ENCODE measurements at places on chromosomes 5 and 9.

DNA sequence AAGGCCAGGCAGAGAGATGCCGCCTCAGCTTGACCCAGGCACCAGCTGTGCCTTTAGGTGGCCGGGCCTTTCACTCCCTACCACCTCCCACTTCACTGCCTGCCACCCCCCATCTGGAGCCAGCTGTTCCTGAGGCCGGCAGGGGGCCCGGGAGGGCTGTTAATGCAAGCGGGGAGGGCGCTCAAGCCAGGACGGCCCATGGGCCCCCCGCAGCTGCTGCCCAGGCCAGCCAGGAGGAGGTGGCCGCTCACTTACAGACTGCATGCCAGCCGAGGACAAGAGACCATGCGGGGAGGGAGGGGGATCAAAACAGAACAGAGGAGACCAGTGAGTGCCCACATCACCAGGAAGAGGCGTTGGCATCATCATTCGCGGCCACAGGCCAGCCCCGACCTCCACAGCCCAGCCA, 4.5 kb downstream of the ABCA2 start:
- DNase-seq, result no peak

DNA sequence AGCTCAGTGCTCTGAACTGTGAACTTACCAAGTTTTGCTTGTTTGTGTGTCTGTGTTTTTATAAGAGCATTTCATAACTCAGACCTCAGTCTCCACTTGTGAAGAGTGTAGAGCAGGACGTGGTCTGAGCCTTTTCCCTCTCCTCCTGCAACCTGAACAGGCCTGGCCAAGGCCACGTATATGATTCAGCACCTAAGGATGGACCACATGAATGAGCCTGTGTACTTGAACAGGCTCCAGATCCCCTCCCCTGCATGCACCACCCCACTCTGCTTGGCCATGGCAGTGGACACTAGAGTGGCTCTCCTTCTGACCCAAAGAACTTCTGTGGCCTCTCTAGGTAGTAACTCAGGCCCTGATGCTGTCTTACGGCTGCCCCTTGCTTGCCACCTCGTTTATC, 125.9 kb upstream of the FSTL4 start:
- no peak for DNase-seq

- no peak for DNase-seq
Measured at GRCh38 chr9:91382298-91382697, 20.6 kb upstream of the AUH start.

DNA sequence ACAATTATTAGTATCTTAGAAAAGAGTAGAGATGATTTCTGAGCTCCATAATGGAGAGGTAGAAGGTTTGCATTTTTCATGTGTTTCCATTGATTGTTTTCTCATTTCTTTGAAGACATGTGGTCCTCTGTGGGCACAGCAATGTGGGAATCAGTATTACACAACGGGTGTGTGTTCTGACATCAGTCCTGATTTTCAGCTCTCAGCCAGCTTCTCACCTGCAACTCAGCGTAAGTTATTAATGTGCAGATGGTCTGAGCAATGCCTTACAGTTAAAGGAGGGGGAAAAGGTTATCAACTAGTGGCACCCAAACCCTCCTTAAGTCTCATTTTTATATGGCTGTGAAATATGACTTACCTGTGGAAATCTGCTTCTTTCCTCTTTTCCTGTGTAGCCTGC, 59.1 kb downstream of the ITGA2 start:
- no peak for DNase-seq

- DNase-seq, result no peak
Measured at GRCh38 chr5:163790497-163790896, 285.1 kb downstream of the MAT2B start.

DNA sequence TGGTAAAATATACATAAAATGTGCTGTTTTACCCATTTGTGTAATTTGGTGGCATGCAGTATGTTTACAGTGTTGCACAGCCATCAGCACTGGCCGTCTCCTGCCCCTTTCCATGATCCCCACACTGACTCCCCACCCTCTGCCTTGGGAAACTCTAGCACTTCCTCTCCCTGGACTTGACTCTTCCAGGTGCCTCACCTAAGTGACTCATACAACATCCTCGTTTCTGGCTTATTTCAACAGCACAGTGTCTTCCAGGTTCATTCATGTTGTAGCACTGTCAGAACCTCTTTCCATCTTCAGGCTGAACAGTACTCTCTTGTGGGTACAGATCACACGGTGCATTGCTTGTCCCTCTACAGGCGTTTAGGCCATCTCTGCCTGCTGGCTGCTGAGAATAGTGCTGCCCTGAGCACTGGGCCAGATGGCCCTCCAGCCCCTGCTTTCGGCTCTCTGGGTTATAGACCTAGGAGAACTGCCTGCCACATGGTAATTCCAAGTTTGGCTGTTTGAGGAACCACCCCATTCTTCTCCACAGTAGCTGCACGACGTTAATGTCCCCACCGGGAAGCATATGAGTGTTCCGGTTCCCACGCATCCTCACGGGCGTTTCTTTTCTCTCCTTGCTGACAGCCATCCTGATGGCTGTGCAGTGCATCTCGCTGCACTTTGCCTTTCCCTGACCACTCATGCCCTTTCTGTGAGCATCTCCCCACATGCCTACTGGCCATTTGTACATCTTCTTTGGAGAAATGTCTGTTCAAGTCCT, 211.8 kb downstream of the FANCC start:
- DNase-seq, result no peak

DNA sequence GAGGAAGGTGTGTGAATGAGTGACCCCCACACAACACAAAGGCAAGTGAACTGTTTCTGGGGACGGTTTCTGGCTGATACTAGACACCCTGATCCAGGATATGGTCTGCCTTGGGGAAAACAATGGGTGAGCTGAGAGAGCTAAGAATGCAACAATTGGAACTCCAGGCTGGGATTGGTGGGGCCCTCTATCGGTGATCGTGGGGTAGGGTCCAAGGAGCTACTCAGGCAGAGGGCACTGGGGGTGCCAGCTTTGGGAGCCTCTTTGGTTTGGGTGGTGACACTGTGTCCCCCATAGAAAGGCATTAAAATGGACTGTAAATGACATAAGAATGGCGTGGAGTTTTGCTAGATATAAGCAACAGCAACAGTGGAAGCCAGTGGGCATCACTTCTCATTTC, 439.1 kb downstream of the DMAC1 start:
- DNase-seq, result no peak

- DNase-seq, result no peak
Measured at GRCh38 chr9:106420511-106420944, 442.4 kb upstream of the ZNF462 start.

- DNase-seq, result no peak
Measured at GRCh38 chr9:22817181-22817580, 370.6 kb downstream of the DMRTA1 start.

DNA sequence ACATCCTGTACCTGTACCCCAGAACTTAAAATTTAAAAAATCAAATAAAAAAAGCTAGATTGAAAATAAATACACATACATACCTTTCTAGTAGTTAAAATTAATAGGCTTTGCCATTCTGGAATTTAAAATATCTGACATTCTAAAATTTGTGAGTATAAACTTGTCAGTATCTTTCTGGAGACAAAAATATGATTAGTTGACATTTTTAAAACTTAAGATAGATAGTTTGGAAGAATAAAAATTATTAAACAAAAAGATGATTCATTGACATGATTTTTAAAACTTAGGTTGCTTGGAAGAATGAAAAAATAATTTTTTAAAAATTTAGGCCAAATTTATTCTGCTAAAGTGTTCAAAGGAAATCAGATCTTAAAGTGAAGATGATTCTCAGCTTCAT, 43.1 kb downstream of the ISOC1 start:
- no peak for DNase-seq

- no peak for DNase-seq
Measured at GRCh38 chr9:16012621-16013020, 459.8 kb downstream of the CCDC171 start.

- DNase-seq, result no peak
Measured at GRCh38 chr9:3331801-3332200, 194.0 kb downstream of the RFX3 start.

DNA sequence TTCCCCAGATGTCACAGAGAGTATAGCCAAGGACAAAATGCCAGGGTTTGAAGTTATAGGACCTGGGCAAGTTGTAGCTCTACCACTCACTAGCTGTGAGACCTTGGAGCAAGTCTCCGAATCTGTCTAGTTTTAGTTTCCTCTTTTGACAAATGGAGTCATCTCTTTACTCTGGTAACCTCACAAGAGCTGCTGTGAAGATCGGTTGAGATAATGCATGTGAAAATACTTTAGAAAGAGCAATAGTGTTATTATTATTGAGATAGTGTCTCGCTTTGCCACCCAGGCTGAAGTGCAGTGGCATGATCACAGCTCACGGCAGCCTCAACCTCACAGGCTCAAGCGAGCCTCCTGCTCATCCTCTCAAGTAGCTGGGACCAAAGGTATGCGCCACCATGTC, 117.9 kb upstream of the NR5A1 start:
- no peak for DNase-seq

Measured in smooth muscle cell of the brain vasculature (primary cell).